ENCODE measurements at places on chromosomes 16 and 17.

GRCh38 chr16:49486400-49486799, 112.8 kb downstream of the C16orf78 start:
- no peak for DNase-seq

DNA sequence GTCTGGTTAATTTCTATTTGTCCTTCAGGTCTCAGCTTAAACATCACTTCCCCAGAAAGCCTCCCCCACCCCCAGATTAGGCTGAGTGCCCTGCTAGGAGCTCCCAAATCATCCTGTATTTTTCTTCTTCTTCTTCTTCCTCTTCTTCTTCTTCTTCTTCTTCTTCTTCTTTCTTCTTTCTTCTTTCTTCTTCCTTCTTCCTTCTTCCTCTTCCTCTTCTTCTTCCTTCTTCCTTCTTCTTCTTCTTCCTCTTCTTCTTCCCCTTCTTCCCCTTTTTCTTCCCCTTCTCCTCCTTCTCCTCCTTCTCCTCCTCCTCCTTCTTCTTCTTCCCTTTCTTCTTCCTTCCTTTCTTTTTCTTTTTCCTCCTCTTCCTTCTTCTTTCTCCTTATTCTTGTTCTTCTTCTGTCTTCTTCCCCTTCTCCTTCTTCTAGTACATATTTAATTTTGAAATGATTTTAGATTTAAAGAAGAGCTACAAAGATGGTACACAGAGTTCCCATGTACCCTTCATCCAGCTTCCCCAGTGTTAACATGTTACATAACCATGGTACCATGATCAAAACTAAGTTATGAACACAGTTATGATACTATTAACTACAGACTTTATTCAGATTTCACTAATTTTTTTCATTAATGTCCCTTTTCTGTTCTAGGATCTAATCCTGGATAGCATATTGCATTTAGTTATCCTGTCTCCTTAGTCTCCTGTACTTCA, 27.1 kb upstream of the DHX40 start:
- no peak for DNase-seq

DNA sequence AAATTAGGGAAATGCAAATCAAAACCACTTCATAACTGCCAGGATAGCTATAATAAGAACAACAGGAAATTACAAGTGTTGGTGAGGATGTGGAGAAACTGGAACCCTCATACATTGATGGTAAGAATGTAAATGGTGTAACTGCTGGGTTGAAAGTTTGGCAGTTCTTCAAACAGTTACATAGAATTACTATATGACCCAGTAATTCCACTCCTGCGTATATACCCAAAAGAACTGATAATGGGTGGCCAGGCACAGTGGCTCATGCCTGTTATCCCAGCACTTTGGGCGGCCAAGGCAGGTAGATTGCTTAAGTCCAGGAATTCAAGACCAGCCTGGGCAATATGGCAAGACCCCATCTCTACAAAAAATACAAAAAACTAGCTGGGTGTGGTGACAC, 4.5 kb upstream of the CMTM4 start:
- no peak for DNase-seq

DNA sequence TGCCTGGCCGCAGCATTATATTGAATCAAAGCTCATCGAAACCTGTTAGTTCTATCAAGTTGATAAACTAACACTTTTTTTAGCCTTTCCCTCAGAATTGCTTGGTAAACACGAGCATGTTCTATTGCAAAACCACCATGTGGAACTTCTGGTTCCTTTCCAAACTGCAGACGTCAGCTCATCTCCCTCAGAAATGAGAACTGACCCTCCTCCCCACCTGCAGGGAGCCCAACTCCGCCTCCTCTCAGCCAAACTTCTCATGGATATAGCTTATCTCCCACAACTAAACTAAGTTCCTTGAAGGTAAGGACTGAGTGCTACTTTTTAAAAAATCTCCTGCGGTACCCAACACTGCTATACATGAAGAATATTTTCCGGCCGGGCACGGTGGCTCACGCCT, 6.7 kb downstream of the SHMT1 start:
- DNase-seq = no peak

DNA sequence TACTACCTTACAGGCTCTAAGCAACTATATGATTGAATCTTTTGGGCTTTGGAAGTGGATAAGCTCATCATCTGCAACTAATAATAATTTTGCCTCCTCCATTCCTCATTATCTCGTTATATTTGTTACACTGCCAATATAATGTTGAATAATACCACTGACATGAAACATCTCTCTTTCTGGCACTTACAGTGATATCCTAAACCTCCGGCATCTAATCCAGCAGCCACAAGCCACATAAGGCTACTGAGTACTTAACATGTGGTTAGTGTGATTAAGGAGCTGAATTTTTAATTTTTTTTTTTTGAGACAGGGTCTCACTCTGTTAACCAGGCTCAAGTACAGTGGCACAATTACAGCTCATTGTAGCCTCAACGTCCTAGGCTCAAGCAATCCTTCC, 9.6 kb downstream of the CDC42EP4 start:
- DNase-seq = no peak

Measured in ELF-1 (cell line).